Activated T-helper 17 cell treated with anti-CD3 and anti-CD28 coated beads, Interleukin-2, amount 50 U/mL, for 72 hours (primary cell): ENCODE measurements at places on chromosomes 6 and 20.

GRCh38 chr6:36655085-36655724 is 23.3 kb upstream of the CDKN1A start:
- ATAC-seq: no peak

DNA sequence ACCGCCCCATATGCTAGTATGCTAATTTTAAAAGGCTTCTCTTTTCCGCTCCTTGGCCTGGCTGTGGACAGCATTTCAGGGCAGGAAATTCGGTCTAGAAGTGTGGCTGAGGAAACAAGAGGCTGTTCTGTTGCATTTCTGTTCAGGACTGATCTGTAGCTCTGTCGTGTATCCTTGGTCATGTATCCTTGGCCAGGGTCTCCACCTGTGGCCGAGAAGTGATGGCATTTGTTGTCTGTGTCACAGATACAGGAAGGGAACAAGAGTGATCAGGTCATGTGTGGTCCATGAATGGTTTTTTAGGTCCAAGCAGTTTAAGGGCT is 300.5 kb upstream of the SUPT3H start:
- no peak for ATAC-seq

DNA sequence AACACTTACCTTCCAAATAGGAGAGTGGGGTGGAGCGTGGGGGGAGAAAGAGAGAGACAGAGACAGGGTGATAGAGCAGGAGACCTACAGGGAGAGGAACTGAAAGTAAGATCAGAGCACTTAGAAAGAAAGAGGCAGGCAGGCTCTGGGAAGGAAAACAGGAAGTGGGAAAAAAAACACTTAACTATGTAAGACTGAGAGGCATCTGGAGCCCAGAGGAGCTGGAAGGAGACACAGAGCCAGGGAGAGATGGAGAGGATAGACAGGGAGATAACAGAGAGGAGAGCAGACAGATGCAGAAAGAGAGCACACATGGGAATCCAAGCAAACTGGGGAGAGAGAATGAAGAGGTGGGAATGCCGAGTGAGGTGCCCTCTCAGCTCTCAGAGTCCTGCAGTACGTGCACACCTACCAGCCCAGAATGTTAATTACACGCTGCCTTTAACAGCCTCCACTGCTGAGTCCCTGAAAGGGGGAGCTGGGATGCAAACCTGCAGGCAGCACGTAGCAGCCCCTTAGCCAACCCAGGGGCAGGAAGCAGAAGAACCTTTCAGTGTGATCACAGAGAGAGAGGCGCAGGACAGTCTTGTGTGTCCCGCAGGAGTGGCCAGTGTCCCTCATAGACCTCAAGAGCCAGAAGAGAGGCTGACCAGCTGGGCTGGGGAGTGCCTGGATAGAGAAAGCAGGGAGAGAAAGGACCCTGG is 132.7 kb upstream of the LRFN2 start:
- no peak for ATAC-seq

DNA sequence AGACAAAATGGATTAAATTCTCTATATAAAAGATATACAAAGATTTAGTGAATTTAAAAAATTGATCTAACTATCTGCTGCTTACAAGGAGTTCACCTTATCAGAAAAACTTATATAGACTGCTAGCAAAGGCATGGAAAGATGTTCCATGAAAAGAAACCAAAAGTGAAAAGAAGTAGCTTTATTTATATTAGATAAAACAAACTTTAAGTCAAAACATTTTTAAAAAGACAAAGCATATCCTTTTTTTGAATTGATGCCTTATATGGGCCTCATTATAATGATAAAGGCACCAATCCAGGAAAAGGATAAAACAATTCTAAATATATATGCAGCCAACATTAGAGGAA is 334.2 kb downstream of the MEI4 start:
- no peak for ATAC-seq

GRCh38 chr6:692356-692851 is 535 bp downstream of the EXOC2 start:
- ATAC-seq: peak; percentile 84

DNA sequence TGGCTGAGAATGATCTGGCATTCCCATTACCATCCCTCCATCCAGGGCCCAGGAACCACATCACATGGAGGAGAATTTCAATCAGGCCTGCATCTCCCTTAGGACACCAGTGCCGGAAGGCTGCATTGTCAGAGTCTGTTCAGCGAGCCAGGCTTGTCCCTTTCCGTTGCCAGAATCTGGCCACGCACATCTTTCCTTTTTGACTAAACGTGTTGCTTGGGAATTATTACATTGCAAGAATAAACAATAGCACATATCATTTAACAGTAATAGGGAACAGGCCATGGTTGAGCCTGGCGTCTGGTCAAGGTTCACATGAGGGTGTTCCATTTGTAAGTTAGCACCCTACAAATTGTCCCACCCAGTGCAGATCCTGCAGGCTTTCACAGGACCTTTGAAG is 42.8 kb downstream of the SOBP start:
- ATAC-seq: no peak

GRCh38 chr6:29702519-29703103 is 20.6 kb upstream of the HLA-F start:
- ATAC-seq: peak; percentile 93

GRCh38 chr20:48776306-48776705 is 51.5 kb downstream of the PREX1 start:
- peak; percentile 31 for ATAC-seq

- ATAC-seq: no peak
Measured at GRCh38 chr6:13559251-13559650, 15.2 kb upstream of the SIRT5 start.

DNA sequence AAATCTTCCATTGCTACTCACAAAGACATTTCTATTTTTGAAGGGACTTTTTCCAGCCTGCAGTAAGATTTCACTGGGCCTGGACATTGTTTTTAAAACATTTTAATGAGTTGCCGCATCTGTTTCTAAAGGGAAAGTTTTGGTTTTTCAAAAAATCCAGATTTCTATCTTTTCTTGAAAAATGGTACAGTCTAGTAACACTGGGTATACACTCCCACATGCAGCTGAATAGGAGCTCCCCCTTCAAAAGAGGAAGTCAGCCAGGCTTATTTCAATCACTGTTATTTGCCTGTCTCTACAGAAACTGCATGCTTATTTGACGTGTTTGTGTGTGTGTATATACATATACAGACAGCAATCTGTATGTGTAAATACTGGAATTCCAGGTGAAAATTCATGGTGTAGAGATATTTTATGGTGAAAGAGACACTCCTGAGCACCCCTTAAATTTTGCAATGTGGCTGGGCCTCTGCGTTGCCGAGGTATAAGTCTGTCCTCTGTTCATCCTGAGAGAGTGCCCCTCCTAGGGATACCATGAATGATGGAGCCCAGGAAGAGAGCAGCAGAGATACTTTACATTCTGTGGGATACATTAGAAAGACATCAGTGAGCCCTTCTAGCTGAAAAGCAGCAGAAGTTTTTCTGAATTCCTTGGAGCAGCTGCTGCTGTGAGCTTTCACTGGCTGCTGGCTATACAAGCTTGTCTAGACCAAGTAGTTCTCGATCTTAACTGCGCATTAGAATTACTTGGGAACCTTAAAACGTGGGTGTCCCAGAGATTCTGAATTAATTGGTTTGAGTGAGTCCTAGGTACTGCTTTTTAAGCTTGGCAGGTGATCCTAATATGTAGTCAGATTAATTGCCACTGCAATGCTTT is 12.0 kb upstream of the ABRACL start:
- ATAC-seq: no peak

- ATAC-seq: no peak
Measured at GRCh38 chr20:63744574-63745423, 5.2 kb downstream of the SLC2A4RG start.

- ATAC-seq: no peak
Measured at GRCh38 chr6:113122060-113122459, 735.1 kb upstream of the MARCKS start.

GRCh38 chr6:1626481-1626880 is 16.8 kb downstream of the FOXC1 start:
- ATAC-seq: no peak

- ATAC-seq: no peak
Measured at GRCh38 chr6:37520926-37521325, 21.2 kb upstream of the CCDC167 start.

DNA sequence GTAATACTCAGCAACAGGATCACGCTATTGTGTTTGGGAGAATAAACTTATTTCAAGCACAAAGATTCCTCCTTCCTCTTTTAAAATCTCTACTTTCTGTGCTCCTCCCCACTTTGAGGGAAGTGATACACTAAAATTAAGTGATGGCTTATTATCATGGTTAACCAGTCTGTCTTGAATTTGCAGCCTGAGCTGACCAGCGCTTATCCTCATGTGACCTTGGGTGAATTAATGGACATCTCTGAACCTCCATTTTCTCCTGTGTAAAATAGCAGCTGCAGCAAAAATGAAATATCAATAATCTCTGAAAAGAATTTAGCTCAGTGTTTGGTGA is 222.6 kb downstream of the BCAS1 start:
- no peak for ATAC-seq

- ATAC-seq: no peak
Measured at GRCh38 chr6:134532694-134533624, 215.0 kb upstream of the SGK1 start.

GRCh38 chr6:7451326-7451725 is 61.7 kb downstream of the RIOK1 start:
- ATAC-seq: no peak

- ATAC-seq: no peak
Measured at GRCh38 chr6:91462241-91462640, 875.4 kb upstream of the MAP3K7 start.

DNA sequence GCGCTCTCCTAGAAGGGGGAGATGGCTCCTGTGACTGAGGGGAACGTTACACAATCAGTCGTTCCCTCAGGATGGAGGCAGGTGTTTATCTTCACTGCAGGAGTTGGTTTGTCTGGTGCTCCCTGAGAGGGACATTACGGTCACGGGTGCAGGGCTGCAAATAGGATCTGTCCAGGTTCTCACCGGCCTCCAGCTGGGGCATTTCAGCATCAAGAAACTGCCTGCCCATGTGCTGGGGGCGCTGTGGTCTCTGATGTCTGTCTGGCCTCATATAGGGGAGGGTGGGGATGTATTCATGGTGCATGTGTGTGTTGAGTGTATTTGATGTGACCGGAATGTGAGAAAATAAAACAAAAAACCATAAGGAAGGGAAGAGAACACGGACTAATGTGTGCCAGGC is 77.1 kb downstream of the TBC1D7 start:
- ATAC-seq: no peak

- ATAC-seq: no peak
Measured at GRCh38 chr6:167499161-167499660, 174.3 kb downstream of the TTLL2 start.

DNA sequence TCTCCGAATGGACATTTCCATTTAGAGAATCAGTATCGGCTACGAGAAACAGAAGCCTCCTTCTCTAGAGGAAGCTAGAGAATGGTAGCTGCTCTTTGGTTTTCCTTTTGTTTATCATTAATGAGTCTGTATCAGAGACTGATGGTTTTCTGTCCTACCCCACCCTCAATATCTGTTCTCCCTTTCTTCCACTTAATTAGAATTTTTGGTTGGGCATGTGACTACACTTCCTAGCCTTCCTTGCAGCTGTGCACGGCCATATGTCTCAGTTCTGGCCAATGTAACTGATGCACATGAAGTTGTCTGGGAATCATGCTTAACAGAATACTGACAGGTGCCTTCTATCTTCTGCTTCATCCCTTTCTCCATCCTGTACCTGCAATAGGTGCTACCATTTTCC is 19.0 kb downstream of the RNF24 start:
- no peak for ATAC-seq

DNA sequence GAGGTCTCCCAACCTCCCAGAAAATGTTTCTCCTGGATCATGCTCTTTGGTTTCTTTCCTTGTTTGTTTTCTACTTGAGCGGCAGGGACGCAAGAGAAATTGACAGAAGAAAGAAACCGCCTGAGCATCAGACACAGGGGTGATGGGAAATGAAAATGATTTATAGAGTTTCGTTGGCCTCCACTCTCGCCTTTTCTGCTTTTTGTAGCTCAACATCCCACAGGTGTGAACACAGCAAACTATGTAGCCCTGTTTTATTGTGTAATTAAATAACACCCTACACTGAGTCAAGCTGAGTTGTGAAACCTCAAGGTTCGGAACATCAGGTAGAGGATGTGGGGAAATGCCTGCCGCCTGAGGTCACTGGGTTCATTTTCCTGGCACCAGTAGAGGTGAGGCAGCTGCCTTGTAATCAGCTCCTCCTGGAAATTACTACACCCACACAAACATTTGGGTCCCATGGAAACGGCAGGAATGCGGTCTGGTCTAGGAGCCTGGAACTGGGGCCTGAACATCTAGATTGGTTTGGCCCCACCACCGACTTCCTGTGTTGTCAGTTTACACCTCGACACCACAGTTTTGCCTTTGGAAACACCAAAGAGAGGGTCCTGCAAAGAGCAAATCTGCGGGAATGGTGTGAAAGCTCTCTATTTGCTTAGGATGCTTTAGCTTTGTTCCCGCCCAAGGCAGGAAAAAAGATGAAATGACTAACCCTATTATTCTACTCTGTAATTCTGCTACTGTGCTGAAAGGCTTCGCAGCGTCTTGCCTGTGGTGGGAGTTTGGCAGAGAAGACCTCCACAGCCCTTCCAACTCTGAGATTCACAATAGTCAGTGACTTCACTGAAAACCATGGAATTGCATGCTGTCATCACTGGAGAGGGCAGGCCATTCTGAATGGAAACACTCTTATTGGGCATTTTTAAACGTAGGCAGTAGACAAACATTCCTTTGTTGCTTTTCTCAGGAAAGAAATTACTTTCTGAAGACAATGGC is 53.0 kb downstream of the ADAT2 start:
- peak; percentile 85 for ATAC-seq

DNA sequence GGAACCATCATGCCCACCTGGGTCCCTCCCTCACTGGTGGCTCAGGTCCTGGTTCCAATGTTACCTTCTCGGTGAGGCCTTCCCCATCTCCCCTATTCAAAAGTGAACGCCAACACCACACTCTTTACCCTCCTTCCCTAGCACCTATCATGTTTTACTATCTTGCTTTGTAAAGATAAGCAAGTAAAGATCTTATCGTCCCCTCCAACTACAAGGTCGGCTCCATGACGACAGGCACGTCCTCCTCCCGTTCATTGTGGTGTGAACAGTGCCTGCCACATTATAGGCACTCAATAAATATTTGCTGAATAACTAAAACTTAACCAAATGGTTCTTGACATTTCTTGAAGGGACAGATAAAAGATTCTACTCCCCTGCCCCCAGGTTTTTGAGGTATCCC is 147.1 kb downstream of the PREX1 start:
- ATAC-seq: no peak

DNA sequence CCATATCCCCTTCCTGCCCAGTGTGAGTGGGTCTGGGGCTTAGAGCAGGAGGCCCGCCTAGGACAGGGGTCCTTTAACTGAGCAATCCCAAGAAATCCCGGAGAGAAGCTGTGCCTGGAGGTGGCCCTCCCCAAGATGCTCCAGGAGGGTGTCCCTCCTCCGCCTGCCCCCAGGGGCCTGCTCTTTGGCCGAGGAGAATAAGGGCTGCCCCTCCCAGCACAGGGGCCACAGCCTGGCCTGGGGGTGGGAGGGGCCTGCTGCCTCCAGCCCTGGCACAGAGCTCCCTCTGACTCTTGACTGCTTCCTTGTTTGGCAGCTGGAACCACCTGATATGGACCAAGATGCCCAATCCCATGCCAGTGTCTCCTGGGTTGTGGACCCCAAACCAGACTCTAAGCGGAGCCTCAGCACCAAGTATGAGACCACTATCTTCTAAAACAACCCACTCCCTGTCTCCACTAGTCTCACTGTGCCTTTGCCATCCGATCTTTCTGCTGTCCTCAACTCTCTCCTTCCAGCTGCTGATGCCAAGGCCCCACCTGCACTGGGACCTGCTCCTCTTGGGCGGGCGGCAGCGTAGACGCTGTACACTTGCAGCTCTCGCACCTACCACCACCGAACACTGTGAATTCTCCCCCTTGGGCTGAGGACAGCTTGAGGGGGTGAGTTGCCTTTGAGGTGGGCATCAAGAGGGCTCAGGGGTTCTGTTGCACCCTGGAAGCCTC is 54.3 kb downstream of the TCP11 start:
- no peak for ATAC-seq

GRCh38 chr6:84346372-84346771 is 118.9 kb upstream of the CEP162 start:
- no peak for ATAC-seq
